ENCODE measurements at places on chromosomes 5 and 9. TPM values are rescaled to one million over a fixed set of nuclear protein-coding genes. Genes with fewer than 3 reads are reported as not detected.

NEURL1B gene
- 0.40 TPM for total RNA-seq

ARSI gene
- not detected for total RNA-seq

LHX6 gene
- under 0.01 TPM for total RNA-seq

DEPDC1B gene
- total RNA-seq, result 32.4 TPM

RNF14 gene
- total RNA-seq, result 80.3 TPM

IL5 gene
- total RNA-seq, result not detected

OGN gene
- under 0.01 TPM for total RNA-seq

PCDHA9 gene
- total RNA-seq, result 0.07 TPM

PHF24 gene
- not detected for total RNA-seq

TEX53 gene
- total RNA-seq, result not detected

MEGF10 gene
- total RNA-seq, result 0.14 TPM

PDE6A gene
- not detected for total RNA-seq

EFCAB9 gene
- not detected for total RNA-seq

ANKRD18A gene
- total RNA-seq, result 0.53 TPM

TTC16 gene
- not detected for total RNA-seq

CTSV gene
- 1.2 TPM for total RNA-seq

IL4 gene
- not detected for total RNA-seq

IFNA10 gene
- not detected for total RNA-seq

PTGER4 gene
- total RNA-seq, result 114 TPM

KIF12 gene
- total RNA-seq, result 0.22 TPM

NSG2 gene
- not detected for total RNA-seq

TMOD1 gene
- 1.2 TPM for total RNA-seq

DNM1 gene
- total RNA-seq, result 0.66 TPM

ZSWIM6 gene
- 44.1 TPM for total RNA-seq

PPP3R2 gene
- total RNA-seq, result not detected

ECPAS gene
- total RNA-seq, result 124 TPM

CD14 gene
- total RNA-seq, result 0.40 TPM

HTR4 gene
- total RNA-seq, result 0.07 TPM

NMRK1 gene
- total RNA-seq, result 31.0 TPM

C5orf24 gene
- total RNA-seq, result 79.9 TPM

IFNK gene
- total RNA-seq, result not detected

INSL4 gene
- not detected for total RNA-seq

SEMA4D gene
- 6.0 TPM for total RNA-seq

ROR2 gene
- total RNA-seq, result not detected

PLCXD3 gene
- total RNA-seq, result under 0.01 TPM

Measured in thoracic aorta endothelial cell (primary cell).